NCI-H1417 treated with DMSO at 0.1 percent for 48 hours (cell line): ENCODE measurements at places on chromosomes 1 and 21.

DNA sequence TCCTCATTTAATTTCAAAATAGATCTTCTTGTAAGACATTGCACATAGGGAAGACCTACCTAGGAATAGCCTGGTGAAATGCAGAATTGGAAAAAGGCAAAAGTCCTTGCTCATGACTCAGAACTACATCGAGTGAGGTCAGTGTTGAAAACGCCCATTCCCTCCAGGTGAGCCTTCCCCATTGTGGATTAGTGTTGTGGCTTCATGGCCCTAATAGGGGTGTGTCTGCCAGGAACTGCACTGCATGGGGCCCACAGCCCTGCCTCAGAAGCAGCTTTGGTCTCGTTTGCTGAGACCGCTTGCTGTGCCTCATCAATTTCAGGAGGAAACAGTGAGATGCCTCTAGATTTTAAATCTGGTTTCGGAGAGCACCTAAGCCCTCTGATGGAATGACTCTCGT, 17.0 kb downstream of the TFF3 start:
- DNase-seq = no peak

DNA sequence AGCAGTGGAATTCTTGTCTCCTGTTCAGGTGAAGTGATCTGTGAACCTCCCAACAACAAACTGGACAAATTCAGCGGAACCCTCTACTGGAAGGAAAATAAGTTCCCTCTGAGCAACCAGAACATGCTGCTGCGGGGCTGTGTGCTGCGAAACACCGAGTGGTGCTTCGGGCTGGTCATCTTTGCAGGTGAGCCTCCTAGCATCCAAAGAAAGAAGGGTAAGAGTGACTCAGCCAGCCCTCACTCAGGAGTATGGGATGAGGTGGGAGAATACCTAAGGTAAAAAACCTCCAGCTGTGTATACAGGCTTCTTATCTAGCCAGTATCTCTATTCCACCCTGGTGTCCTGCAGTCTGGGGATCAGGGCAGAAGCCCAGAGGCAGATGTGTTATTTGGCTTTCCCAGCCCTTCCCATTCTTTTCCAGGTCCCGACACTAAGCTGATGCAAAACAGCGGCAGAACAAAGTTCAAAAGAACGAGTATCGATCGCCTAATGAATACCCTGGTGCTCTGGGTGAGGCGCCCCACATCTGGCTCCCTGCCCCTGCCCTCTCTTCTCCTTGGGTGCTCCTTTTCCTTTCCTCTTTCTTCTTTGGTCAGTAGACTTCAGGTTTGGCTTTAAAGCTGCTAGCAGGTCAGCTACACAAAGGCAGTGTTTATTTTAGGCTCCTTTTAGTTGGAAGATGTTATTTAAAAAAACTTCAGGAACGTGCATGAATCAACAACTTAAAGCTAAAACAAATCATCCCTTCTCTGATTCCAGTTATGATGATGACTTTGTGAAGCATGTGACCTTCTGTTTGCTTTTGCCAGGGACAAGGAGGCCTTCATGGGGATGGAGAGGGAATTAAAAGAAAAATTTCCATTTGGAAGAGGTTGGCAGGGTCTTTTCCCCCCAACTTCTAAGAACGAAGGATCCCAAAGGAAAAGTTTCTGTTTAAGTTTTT, 9.0 kb downstream of the ATP8B2 start:
- no peak for DNase-seq

DNA sequence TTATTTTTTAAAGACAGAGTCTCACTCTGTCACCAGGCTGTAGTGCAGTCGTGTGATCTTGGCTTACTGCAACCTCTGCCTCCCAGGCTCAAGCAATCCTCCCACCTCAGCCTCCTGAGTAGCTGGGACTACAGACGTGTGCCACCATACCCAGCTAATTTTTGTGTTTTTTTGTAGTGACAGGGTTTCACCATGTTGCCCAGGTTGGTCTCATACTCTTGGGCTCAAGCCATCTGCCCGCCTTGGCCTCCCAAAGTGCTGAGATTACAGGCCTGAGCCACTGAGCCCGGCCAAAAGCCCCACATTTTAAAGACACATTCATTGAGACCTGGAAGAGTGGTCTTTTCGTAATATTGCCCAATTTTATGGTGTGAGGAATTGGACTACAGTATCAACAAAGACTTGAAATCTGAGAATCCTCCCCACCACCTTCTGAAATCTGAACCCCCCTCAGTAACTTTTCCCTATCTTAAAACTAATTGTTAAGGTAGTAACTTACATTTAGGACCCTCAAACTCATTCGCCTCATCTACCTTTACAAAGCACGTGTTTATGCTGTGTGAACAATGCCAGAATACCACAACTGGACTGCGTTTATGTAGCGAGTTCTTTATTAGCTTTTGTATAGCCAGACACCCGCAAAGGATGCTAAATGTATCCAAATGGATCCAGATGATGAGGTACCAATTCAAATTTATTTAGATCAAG, 2.7 kb downstream of the ERRFI1 start:
- DNase-seq = no peak

DNA sequence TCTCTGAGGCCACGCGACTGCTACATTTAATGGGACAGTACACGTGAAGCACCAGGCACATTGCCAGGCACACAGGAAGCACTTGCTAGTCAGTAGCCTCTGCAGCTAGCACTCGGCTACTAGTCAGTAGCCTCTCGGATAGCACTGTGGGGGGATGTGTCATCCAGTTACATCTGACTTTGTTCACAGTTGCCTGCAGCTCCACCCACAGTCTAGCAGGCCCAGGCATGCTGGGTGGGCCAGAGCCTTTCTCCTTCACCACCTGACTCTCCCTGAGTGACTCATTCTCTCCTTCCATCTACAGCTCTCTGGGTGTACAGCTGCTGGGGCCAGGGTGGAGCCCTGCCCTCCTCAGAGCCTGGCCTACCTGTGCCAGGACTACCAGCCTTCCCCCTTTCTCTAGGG, 51.5 kb downstream of the PTPRF start:
- DNase-seq = no peak

DNA sequence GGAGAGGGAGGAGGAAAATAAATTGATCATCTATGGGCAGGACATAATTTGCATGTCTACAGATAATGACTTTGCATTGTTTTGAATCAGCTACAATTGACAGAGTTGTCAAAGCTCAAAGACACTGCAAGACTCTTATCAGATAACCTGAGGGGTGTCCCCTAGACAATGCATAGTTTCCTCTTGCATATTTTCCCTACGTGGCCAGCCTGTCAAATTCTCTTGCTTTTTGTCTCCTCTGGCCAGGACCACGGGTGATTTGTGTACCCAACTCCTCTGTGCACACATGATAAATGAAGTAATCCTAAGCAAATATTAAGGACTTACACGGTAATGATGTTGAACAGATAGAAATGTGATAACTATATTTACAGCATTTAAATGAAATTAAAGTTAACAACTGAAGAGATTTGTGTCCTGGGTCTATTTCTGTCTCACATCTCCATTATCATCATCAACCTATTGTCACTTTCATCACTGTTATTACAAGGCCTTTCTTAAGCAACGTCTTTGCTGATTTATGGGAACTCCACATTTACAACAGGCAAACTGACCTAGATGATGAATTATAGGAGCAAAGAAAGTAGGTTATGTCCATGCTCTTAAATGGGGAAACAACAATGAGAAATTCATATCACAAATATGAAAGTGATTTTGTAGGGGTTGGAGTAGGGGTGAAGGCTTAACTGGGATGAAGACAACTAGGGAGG, 18.8 kb downstream of the BATF3 start:
- no peak for DNase-seq

DNA sequence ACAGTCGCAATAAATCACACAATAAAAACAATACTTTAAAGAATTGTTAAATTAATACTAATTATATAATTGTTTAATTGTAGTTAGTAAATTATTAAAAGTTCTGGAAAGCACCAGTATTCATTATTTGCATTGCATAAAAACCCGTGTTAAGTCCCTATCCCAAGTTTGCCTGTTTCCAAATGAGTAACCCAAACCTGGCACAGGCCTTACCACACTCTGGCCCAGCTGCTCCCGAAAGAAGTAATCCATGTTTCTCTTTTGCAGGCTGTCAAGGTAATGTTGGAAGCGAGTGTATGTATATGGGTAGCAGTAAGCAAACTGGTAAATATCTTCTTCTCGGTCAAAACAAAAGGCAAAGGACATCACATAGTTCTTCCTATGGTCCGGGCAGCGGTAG, 268.7 kb upstream of the BEND5 start:
- no peak for DNase-seq

GRCh38 chr21:34704119-34704518, 35.3 kb downstream of the CLIC6 start:
- no peak for DNase-seq

GRCh38 chr1:1198423-1199140, 7.8 kb downstream of the TNFRSF18 start:
- DNase-seq = no peak

GRCh38 chr1:104780470-104781078, 1030.9 kb downstream of the AMY1C start:
- DNase-seq = peak; percentile 38

DNA sequence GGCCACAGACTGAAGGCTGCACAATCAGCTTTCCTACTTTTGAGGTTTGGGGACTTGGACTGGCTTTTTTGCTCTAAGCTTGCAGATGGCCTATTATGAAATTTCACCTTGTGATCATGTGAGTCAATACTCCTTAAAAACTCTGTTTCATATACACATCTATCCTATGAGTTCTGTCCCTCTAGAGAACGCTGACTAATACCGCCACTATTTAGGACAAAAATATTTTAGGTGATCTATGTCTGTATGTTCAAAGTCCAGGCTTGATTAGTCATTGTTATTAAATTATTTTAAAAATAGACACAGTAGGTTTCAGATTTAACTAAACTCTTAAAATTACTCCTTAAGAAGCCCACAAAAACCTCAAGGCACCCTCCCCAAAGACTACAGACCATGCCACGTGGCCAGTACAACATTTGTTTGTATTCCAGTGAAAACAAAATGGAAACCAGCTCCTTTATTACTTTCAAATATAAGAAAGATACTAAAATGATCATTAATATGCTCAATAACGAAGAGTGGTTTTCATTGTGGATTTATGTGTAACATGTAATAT, 63.1 kb downstream of the TMPRSS15 start:
- no peak for DNase-seq

- DNase-seq = peak; percentile 27
These were observed at the start of gene PAQR7 for GRCh38 chr1:25875154-25875855. Gene PAQR7, minus strand, starts transcription at chr1:25875708. Its CDS starts 11,869 bp downstream, at chr1:25863839.

DNA sequence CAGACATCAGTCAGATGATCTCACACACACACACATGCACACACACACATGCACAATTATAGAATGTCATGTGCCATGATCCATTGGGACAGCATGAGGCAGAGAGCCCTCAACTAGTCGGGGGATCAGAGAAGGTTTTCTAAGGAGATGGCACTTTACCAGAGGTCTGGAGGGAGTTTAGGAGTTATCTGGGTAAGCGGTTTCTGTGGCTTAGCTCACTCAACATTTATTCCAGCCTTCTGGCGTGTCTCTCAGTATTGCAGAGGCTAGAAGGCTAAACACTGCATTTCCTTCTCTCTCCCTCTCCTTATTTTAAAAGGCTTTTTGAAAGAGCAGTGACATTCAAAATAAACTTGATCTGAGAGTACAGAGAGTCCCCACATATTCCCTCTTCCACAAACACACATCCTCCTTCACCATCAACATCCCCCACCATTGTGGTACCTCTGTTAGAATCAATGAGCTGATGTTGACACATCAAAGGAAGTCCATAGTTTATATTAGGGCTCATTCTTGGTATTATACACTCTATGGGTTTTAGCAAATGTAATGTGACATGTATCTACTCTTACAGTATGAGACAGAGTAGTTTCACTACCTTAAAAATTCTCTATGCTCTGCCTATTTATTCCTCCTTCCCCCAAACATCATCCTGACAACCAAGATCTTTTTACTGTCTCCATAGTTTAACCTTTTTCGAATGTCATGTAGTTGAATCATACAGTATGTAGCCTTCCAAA, 9.0 kb upstream of the PLA2G2A start:
- DNase-seq = no peak

DNA sequence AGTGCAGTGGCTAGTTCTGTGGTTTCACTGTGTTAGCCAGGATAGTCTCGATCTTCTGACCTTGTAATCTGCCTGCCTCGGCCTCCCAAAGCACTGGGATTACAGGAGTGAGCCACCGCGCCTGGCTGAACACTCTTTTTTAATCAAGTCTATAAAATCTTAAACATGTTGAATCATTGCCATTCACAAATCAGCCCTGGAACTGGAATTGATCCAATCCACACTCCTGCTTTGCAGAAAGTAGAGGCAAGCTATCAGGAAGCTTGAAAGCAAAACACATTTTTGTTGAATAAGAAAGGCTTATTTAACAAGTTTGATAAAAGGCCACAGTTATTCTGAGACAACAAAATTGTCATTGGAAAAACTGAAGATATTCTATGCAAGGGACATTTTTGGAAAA, 18.3 kb upstream of the EFHD2 start:
- no peak for DNase-seq

DNA sequence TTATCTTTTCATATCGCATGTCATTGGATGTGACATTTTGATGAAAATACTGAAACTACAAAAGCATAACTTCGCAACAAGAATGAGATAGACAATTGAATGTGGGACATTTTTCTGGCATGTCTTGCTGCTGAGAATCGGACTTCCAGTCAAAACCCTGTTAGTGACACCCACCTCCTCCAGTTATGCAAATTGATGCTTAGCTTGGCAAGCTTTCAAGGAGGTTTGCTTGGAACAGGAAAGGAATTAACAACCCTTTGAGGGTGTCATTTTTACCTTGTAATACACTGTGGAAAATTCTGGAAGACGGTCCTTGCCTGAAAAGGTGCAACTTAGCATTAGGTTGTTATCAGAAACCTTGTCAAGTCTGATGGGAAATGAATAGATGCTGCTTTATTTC, 38.8 kb upstream of the FAM3B start:
- no peak for DNase-seq

DNA sequence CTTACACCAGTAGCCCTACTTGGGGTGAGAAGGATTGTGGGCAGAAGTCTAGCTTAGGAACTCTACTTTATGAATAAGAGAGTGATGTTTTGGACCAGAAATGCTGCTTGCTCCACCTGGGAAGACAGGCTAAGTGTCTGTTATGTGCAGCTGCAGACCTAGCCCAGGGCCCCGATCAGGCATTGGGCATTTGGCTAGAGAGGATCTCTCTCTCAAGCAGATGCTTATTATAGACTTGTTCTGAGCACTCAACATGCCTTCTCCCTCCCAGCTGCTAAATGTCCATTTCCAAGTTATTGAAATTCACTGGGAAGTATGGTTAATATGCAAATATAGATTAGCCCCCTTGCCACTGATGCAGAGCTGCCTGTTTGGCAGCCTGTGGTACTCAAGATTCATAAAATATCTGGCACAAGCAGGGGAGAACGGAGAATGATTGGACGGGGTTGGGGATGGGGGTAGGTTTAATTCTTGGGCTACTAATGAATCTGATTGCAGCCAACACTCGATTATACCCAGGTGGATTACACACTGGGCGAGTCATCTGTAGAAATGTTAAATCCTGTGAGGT, 115.9 kb downstream of the KCND3 start:
- DNase-seq = no peak

DNA sequence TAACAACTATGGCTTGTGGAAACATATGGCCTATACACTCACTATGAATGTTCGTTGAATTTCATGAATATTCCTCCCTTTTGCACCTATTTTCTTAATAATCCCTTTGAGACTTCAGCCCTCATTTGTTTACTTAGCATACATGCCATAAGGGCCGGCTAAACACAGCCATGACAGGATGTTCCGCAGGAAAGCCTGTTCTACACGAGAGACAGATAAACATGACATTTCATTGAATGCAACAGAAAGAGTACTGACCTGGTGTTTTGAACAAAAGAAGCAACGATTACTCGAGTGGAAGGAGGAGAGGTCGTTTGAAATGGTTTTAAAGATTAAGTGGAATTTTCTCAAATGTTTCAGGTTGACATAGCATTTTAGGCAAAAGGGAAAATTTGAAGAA, 459.5 kb upstream of the CXADR start:
- DNase-seq = no peak
